ENCODE measurements at places on chromosomes 1 and 21. TPM values are rescaled to one million over a fixed set of nuclear protein-coding genes. Genes with fewer than 3 reads are reported as not detected.

Gene FOXO6
- 0.11 TPM for total RNA-seq

Gene PTPN7
- total RNA-seq: 238 TPM

Gene CBR1
- 63.9 TPM for total RNA-seq

Gene GPR37L1
- not detected for total RNA-seq

Gene LCE6A
- total RNA-seq: not detected

Gene F13B
- 0.13 TPM for total RNA-seq

Gene FCRL5
- total RNA-seq: not detected

Gene UMODL1
- total RNA-seq: not detected

Gene TDRD5
- total RNA-seq: not detected

Gene MANEAL
- 3.0 TPM for total RNA-seq

Gene PIGR
- total RNA-seq: 0.34 TPM

Gene LCE3D
- total RNA-seq: not detected

Gene PTPRF
- 6.3 TPM for total RNA-seq

Gene DPT
- not detected for total RNA-seq

GRCh38 chr1:173666646-173667045 lies 3.0 kb downstream of the ANKRD45 start:
- no peak for ATAC-seq

DNA sequence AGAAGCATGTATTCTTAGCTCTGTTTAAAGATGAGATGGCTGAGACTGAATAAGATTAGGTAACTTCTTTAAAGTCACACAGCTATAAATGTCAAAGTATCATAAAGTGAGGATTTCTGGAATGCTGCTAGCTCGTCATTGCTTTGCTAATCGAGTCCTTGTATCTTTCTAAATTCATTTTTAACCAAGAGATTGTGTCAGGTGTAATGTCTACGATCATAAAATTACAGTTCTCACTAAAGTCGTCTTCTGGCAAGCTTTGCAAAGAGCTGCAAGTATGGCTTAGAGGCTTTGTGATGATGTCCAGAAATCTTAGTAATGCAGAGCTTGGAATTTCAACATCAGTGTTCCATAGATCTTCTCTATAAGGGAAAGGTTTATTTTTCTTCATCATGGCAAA lies 569.8 kb downstream of the LMO4 start:
- no peak for ATAC-seq

DNA sequence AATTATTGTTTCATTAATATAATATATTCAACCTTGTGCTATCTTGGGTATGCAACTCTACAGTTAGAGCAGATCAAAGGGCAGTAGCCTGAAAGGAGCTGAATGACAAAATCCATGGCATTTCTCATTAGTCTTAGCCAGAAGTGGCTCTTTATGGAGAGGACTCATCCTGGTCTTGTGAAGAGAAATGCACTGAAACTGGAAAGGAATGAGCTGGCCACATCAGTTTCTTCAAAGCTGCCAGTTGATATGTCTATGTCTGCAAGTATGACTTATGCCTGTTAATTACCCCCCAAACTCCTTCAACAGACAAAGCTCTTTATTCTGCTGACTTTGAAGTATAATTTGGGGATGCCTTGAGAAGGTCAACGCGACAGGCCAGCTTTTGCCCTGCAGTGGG lies 119.0 kb upstream of the UBE2U start:
- no peak for ATAC-seq

GRCh38 chr1:31802190-31803150 lies 13.4 kb downstream of the SPOCD1 start:
- no peak for ATAC-seq

DNA sequence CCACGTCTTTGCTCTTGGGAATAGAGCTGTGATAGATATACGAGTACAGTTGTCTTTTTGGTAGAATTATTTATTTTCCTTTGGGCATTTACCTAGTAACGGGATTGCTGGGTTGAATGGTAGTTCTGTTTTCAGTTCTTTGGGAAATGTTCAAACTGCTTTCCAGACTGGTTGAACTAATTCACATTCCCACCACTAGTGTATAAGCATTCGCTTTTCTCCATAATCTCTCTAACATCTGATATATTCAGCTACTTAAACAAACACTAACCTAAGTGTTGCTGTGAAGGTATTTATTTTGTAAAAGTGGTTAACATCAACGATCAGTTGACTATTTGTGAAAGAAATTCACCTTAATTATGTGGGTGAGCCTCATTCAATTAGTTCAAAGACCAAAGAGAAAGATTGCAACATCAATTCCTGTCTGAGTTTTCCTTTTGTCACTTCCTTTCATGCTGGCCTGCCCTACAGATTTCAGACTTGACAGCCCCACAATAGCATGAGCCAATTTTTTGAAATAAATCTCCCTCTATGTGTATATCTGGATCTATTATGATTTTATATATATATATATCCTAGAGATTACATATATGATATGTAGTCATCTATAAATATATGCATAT lies 26.7 kb upstream of the DUSP10 start:
- no peak for ATAC-seq

DNA sequence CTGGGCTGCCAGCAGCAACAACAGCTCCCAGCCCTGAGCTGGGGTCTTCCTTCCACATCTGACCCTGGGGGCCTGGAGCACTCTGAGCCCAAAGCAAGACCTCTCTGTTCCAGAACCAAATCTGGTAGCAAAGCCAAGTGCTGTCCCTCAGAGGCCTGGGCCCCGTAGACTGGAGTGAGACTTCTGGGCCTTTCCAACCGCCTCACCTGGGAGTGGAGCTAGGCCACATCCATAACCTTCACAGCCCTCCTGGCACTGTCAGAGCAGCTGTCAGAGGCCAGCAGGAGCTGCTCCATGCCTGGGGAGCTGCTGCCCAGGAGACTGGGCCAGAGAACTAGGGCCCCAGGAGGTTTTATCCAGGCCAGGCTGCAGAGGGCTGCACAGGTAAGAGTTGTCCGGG lies 15.4 kb upstream of the SLC5A9 start:
- ATAC-seq: no peak

- no peak for ATAC-seq
Measured at GRCh38 chr1:51776408-51776807, 102.1 kb downstream of the NRDC start.

- ATAC-seq: no peak
Measured at GRCh38 chr1:23555986-23556634, 3.2 kb downstream of the ID3 start.

DNA sequence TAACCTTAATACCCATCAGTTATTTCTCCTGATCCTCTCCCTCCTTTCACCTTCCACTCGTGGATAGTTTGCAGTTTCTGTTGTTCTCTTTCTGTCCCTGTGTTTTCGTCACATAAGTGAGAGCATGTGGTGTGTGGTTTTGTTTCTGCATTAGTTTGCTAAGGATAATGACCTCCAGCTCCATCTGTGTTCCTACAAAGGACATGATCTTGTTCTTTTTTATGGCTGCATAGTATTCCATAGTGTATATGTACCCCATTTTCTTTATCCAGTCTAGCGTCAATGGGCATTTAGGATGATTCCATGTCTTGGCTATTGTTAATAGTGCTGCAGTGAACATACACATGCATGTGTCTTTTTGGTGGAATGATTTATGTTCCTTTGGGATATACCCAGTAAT lies 36.6 kb upstream of the GPR25 start:
- no peak for ATAC-seq

- ATAC-seq: no peak
Measured at GRCh38 chr1:173818459-173818858, 6.0 kb upstream of the DARS2 start.

- ATAC-seq: no peak
Measured at GRCh38 chr1:231632119-231632518, 5.5 kb downstream of the DISC1 start.

DNA sequence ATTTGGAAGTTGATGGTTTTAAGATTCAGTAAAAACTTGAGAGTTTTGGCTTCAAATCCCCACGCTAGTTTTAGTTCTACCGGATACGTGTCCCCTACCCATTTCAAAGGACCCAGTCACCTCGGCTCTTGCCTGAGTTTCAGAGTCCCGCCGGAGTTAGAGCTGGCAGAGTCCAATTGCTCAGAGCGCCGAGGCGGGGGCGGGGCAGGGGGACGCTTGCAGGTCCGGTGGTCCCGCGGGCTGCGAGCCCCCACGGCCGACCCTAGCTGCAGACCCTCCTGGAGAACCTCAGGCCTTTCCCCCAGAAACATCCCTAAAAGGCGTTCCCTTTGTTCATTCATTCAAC lies 765 bp upstream of the VPS45 start:
- ATAC-seq: peak; percentile 56

GRCh38 chr1:8349473-8349865 lies 31.6 kb downstream of the SLC45A1 start:
- ATAC-seq: no peak

- ATAC-seq: no peak
Measured at GRCh38 chr1:79554688-79555087, 548.2 kb upstream of the ADGRL4 start.

- no peak for ATAC-seq
Measured at GRCh38 chr1:43455213-43455889, 1.6 kb upstream of the HYI start.

DNA sequence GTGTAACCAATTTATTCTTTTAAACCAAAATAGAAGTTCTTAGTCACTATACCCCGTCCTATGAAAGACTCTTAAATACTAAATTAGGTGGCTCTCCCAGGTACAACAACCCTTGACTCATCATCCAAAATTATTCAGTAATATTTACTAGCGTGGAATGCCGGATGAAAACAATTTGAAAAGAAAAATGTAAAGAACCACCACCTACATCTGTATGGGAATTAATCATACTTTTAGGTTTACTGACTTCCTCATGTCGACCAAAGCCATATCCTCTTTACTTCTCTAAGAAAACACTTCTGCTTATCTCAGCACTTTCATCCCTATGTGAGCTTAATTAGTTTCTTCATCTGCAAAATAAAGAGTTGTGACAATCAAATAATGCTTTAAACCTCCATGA lies 139.6 kb downstream of the AKT3 start:
- peak; percentile 93 for ATAC-seq

GRCh38 chr1:16067933-16068332 lies 5.5 kb downstream of the FAM131C start:
- no peak for ATAC-seq

DNA sequence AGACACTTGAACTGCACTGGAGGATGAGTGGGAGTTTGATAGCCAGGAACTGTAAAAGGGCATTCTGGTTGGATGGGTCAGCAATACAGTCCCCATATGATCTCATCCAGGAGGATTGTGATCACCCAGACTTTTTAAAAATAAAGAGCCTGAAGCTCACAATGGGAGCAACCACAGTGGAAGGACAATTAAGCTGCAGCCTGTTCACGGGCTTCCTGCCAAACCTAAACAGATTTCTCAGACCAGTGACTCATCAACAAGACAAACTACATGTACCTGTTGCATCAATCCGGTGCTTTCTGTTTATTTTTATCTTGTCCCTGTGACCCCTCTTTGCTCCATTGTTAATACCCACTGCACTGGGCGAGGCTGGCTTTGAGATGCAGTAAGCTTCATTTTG lies 52.3 kb downstream of the PAPPA2 start:
- ATAC-seq: no peak

GRCh38 chr1:67372136-67372535 lies 58.1 kb downstream of the SERBP1 start:
- no peak for ATAC-seq

DNA sequence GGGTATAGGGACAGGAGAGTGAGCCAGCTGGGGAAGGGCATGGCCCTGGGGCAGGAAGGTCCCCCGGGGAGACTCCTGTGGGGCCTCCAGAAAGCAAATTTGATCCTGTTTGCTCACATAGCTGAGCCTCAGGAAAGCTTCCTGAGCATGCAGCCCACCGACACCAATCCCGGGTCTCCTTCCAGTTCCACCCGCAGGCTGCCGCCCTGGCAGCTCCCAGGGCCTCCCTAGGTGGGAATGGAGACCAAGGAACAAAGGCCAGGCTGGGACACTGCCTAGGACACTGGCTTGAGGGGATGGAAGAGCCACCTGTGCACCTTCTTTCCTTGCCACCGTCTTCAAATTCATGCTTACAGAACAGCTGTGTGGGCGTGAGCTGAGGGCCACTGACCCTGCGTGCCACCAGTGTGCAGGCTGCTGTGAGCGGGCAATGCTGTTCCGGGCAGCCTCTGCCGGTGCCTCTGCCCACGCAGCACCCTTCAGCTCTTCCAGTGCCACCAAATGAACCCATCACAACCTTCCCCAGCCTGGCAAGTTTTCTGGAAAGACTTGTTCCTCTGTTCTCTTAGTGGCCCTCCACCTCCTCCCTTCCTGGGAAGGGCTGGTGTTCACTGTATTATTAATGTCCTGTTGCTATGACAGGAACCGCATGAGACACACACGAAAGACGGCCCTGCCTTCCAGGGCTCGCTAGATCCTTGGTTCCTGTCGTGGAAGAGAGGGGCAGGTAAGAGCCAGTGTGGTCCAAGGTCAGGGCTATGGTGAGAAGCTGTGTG lies 53.6 kb downstream of the ACBD3 start:
- no peak for ATAC-seq

DNA sequence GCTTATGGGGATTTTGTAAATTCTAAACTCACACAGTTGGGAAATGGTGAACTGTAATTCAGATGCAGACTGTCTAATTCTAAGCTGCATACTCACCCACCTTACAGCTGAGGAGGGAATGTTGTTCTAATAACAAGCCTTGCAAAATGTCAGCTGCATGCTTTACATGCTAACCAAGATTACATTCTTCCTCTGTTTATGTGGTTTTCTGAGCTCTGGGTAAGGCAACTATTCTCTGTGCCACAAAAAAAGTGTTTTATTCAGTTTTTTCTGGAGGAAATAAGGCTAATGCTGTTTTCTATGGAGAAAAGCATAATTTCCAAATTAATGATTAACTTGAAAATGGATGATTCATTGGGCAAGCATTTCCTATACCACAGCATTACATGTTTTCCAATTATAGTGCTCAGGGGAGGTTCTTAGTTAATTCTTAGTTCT lies 64.9 kb downstream of the RGS13 start:
- ATAC-seq: no peak

DNA sequence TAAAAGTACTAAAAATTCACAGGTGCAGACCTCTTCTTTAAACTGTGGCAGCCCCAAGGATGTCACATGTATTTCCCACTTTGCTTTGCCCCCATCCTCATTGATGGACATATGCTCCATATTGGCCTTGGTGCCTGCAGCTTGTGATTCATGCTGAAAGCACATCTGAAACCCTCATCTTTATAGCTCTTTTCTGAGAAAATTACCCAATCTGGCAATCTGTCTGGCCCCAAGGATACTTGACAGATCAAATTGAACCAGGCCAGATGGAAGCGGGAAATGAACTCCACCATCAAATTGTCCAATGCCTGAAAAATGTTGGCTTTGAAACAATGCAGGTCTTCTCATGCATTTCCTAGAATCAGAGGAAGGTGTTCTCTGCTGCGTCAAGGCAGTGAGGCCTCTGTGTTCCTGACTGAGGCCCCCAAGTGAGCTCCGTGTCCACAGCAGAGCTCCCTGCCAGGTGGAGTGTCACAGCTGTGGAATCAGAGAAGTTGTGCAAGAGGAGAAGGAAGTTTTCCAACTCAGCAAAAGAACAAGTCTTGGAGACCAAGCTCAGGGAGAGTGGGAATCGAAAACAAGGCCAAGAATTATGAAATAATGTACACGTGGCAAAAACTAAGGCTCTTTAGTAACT lies 323.7 kb downstream of the PLPP3 start:
- no peak for ATAC-seq

- no peak for ATAC-seq
Measured at GRCh38 chr1:15767941-15768340, 9.3 kb downstream of the FBLIM1 start.
